T-helper 1 cell (primary cell): ENCODE measurements at places on chromosomes 7 and 10.

DNA sequence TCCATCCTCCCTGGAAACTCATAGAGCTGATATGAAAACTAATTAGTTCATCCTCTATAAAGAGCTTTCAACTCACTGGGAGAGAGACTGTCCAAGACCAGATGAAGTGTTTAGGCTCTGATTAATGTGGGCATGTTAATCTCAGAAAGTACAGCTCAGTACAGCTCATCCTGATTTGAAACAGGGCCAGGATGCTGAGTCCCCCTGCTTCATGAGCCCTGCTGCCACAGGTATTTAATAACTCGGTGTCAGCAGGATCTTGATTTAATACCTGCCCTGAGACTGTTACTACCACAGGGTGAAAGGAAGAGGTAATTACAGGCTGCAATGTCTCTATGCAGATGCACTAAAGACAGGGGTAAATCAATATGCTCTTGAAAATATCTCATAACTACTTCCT lies 10.8 kb downstream of the LMOD2 start:
- DNase-seq, result no peak

- DNase-seq, result no peak
Observed at GRCh38 chr7:90178679-90179278, 24.5 kb downstream of the STEAP1 start.

DNA sequence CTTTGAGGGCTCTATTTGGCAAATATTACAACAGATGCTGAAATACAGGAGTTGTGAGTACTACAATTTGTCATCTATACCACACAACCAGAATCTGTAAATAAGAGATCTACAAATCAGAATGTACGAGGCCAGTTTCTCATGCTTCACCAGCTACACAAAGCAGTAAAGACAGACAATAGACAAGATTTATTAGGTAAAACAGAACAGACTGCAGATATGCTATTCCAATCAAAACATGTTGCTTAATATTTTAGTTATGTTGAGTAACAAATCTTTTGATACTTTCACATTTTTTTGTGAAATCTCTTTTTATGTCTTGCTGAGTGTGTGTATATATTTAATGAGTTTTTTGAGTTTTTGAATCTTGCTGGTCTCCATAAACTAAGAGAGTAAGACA lies 109.1 kb downstream of the CHCHD3 start:
- no peak for DNase-seq

GRCh38 chr10:52950578-52950977 lies 178.0 kb upstream of the MBL2 start:
- no peak for DNase-seq

GRCh38 chr7:155814316-155815276 lies 2.3 kb upstream of the SHH start:
- DNase-seq, result no peak

- no peak for DNase-seq
Observed at GRCh38 chr10:29345144-29345909, 56.5 kb downstream of the LYZL1 start.

DNA sequence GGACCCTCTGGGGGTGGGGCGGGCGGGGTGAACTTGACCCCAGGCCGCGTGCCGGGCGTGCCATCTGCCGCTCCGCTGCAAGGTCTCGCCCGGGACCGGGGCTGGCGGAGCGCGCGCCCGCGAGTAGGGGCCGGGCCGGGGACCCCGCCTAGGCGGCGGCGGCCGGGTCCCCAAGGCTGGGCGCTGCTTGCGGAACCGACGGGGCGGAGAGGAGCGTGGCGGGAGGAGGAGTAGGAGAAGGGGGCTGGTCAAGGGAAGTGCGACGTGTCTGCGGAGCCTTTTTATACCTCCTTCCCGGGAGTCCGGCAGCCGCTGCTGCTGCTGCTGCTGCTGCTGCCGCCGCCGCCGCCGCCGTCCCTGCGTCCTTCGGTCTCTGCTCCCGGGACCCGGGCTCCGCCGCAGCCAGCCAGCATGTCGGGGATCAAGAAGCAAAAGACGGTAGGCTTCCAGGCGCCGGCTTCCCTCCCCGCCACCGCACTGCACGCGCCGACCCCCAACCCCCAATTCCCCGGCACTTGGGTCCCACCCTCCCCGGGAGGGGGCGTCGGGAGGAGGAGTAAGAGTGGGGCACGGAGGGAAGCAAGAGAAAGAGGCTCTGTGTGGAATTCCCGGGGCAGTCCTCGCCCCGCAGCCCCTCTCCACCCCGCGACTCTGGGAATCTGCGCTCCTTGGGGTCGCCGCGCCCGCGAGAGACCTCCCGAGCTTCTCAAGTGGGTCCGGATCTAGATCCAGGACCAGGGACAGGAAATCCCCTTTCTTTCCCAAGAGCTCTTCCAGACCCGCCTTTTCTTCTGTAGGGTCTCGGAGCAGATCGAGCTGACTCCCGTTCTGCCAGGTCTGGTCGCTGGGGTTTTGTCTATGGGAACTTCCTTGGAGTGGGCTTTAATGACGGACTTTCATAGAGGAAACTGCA lies at the start of gene PAPSS2:
Gene PAPSS2, plus strand, starts transcription at position 308 of the 913 bp plus-strand sequence. Its CDS starts 104 bp downstream, at position 412.
- DNase-seq, result no peak

- DNase-seq, result no peak
Observed at GRCh38 chr7:16940776-16941175, 59.0 kb upstream of the AGR3 start.

DNA sequence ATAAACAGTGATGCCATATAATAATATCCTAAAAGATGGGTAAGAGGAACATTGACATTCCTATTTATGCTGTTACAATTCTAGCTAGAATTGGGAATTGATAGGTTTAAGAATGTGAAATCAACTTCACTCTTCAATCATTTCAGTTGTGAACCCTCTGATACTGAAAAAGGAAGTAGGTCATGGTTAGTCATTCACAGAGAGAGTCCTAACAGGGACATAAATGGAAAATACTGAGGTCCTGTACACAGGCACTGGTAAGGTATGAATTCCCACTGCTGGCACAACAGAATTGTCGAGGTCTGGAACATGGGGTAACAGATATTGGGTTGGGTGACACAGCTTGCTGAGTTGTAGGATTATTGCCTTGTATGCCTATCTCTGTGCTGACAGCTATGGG lies 289.4 kb upstream of the LRRN3 start:
- no peak for DNase-seq

GRCh38 chr7:35037211-35037525 lies at the start of gene DPY19L1:
TSS of gene DPY19L1 (minus strand) at chr7:35037485. CDS start at chr7:35037394, 91 bp downstream.
- DNase-seq, result no peak

GRCh38 chr7:41013117-41013516 lies 689.8 kb downstream of the INHBA start:
- no peak for DNase-seq

GRCh38 chr10:5999440-6000165 lies 22.3 kb upstream of the IL15RA start:
- DNase-seq, result no peak

GRCh38 chr10:99172128-99172738 lies 63.4 kb downstream of the HPSE2 start:
- DNase-seq, result no peak

GRCh38 chr10:113736576-113736975 lies 14.9 kb upstream of the PLEKHS1 start:
- DNase-seq, result no peak

DNA sequence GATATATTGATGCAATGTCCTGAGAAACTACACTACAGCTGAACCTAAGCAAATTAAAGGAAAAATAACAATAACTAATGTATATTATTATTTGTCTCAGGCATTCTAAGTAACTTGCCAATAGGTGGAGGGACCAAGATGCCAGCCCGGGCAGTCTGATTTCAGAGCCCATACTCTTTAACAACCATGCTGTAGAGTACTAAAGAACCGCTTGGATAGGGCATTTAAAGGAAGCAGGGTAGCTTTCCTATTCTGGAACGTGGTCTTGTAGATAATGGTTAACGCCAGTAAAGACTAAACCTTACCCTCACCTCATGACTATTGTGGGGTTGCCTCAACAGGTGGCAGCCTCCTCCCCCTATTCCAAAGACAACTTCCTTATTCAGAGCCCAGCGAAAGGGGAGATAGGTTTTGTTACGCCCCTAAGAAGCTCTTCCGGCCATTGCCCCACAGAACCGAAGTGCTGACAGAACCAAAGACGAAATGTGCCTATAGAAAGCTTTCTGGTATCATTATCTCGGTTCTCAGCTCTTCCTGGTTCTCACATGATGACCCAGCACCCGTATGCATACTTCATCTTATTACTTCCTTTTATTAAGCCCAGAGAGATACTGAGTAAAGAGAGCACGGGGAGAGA lies 707 bp upstream of the C1GALT1 start:
- peak; percentile 46 for DNase-seq

DNA sequence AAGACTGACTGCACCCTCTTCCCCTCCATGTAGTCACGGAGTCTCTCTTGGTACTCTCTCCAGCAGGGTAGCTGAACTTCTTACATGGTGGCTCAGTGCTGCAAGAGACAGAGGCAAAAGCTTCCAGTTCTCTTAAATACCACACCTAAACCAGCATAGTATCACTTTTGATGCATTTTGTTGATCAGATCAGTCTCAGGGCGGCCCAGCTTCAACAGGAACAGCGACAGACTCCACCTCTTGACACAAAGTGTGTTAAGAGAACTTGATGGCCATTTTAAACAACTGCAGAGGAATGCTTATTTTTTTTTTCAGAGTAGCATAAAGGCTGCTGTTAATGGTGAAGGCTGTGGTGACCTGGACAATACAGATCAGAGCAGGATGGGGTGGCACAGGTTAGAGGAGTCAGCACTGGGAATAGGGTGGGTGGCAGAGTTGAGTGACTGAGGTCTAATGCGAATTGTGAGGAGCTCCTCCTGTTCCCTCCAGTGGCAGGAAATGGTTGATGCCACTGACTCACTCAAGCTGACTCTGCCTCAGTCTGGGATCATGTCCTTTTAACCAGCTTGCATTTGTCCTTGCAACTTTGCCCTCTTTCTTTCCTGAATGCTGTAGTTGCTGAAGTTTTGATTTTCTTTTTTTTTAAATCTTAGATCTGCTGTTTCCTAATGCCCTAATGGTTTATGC lies 17.3 kb downstream of the MGAM start:
- no peak for DNase-seq

DNA sequence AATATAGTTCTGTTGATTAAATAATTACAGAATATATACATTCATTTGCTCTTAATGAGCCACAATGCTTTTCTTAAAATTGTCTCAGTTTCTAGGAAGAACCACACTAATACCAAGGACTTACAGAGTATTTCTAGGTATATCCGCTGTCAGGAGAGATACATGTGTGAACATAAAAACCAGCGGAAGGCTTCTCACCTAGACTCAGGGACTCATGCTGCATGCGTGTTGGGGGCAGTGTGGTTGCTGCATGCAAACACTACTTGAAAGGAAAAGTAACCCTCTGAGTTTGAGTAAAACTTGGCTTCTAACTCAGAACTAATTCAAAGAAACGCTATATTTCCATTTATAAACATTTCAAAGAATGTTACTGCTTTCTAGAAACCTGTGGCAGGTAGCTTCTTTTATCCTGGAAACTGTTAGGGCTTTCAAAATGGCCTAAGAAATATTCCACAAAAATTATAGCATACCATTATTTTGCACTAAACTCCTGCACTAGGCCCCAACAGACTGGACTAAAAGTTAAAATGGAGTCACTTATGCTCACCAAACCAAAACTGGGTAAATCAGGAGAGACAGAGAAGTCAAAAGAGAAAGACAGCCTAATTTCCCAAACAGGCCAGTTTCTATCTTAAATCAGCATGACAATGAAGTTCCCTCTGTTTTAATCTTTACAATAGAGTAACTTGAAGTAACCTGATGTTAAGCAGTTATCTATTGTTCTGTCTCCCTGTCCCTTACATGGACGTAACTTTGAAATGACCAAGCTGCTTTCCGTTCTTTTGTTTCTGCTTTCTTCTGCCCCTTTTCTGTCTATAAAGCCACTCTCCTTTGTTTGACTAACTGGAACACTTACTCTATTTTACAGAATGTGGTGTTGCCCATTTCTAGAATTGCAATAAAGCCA lies 95.2 kb upstream of the FAM133B start:
- DNase-seq, result peak; percentile 97

- no peak for DNase-seq
Observed at GRCh38 chr7:506921-507622, 12.6 kb downstream of the PDGFA start.

- no peak for DNase-seq
Observed at GRCh38 chr7:16515785-16516685, 10.6 kb upstream of the LRRC72 start.

DNA sequence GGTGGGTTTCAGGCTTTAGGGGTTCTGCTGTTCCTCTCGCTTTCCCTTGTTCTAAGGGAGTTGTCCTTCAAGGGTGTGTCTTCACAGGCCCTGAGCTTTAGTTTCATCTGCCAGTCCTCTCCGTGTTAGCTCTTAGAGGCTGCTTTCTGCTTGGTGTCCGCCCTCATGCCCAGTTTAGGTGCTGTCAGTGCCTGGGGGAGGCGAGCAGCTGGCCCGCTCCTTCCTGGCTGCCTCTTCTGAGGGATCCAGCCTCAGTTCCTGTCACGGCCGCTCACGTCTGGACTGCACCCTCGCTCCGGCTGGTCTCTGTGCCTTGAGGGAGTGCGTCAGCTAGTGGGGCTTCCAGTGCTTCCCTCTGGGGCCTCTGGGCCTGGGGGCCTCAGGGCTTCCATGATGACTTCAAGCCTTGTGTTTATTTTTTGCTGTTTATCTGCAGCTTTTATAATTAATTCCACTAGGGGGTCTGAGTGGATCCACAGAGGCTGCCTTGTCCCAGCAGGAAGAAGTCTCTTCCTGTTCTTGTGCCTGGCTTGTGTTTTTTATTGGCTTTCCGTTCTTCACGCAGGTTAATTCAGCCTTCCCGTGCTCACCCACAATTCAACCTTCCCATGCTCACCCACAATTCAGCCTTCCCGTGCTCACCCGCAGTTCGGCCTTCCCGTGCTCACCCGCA lies 33.0 kb downstream of the WDR37 start:
- DNase-seq, result no peak

DNA sequence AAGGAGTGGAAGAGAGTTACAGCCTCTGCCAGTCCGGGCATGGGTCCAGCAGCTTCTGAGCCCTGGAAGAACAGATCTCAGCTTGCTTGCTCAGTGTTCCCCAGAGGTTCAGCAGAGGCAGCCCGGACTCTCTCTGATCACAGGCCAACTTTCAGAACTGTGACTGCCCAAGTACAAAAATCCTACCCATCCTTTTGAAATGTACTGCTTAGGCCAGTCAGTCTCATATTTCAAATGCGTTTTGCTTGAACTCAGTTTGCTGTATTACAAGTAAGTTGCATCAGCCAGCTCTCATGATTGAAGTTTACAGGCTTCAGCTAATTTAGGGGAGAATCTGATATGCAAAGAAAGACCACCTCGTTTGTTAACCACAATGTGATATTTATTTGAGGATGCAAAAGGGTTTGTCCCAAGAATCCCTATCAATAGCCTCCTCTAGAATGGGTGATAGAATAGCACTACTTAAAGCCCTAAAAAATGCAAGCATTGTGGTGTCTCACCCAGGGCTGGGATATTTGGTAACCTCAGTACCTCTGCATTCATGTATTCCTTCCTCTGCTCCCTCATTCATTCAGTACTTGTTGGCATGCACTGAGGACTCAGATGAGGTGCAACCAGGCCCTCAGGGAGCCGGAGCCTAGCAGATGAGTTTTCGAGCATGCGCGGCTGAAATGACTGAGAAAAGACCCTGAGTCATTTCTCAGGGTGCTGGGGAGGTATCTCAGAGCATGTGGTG lies 7.0 kb downstream of the AIMP2 start:
- no peak for DNase-seq

- DNase-seq, result peak; percentile 86
Observed at GRCh38 chr10:8088504-8088903, 34.0 kb downstream of the GATA3 start.

GRCh38 chr10:55485827-55486226 lies 684.8 kb upstream of the PCDH15 start:
- no peak for DNase-seq
